ENCODE measurements at places on chromosomes 12 and 14.
A peak's percentile ranks its signal among the peaks of the same experiment; 100 is the strongest.

DNA sequence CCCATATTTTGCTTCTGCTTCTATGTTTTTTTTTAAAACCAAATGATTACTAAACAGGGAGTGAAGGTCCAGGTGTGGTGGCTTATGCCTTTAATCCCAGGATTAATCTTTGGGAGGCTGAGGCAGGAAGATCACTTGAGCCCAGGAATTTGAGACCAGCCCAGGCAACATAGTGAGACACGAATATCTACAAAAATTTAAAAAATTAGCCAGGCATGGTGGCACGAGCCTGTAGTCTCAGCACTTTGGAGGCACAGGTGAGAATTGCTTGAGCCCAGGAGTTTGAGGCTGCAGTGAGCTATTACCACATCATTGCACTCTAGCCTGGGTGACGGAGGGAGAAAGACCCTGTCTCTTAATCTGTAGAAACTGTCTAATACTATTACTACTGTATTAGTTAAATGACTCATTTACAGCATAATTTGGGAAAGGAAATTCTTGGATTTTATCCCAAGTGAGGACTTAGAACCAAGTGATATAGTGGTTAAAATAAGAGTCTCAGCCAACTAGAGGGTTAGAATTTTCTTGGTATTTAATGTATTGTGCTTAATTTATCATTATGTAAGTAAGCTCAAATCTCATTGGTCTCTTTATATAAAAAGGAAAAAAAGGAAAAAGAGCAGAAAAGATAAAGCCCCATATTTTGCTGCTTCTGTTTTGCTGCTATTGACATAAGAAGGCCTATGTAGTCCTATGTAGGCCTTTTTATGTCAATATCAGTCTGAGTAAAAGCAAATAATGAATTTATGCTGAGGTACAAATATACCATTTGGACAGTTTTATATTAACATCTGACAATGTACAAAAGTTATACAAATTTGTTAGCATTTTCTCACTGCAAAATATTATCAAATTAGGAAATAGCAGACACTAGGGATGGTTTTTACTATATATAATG, 163.4 kb downstream of the RAD51B start:
- DNase-seq = no peak

DNA sequence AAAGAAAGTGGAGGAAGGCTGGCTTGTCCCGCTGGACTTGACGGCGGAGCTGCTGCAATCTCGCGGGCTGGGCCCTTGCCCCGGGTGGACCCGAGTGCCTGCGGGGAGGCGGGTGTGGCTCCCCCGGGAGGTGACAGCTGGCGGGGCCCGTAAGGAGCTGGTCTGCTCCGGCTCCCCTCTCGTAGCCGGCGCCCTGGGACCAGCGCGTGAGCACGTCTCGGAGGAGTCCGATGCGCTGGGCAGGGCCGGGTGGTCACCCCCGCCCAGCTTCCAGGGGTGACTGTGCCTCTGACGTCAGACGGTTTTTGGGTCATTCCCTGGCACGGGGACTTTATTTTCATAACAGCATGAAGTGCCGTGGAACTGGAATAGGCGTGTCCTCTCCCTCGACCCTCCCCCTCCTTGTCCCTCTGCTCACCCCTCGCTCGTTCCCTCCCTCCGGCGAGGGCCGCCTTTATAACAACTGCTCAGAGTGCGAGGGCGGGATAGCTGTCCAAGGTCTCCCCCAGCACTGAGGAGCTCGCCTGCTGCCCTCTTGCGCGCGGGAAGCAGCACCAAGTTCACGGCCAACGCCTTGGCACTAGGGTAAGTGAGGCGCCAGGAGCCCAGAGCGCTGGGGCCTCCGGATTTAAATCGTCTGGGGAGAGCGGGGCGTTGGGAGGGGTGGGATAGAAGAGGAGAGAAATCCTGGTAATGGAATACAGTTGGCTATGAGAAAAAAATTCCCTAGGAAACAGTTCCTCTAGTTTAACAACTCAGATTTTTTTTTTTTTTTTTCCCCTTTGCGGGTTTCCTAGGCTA, at the start of gene GPRC5A:
Gene GPRC5A, plus strand, starts transcription at position 483 of the 801 bp plus-strand sequence. CDS start 16,688 bp downstream, outside the sequence.
- peak; percentile 29 for DNase-seq

DNA sequence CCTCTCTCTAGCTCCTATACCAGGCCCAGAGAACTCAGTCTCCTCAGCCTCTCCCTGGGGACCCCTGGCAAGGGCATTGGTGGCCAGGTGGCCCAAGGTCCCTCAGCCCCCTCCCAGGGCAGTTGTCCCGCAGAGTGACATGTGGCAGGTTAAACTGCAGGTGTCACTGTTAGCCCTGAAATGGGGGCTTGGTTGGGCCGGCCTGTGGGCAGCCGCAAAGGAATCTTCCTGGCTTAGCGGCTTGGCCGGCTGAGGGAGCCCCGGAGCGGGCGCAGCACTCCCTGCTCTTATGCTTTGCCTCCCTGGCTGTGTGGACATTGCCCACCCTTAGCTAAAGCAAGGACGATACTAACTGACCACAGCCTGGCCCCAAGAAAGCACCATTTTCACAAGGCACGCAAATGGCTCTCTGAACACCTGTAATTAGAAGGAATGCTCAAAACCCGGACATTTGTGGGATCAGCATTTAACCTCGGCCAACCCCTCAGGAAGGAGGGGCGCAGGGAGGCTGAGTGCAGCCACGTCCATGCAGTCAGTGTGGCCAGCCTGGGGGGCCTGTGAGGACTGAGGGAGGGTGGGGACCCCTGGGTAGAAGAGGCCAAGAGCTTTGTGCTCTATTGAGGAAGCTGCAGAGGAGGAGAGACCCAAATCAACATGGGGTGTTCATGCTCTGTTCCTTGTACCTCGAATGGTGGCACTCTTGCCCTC, 82.2 kb downstream of the PAPOLA start:
- peak; percentile 43 for DNase-seq

DNA sequence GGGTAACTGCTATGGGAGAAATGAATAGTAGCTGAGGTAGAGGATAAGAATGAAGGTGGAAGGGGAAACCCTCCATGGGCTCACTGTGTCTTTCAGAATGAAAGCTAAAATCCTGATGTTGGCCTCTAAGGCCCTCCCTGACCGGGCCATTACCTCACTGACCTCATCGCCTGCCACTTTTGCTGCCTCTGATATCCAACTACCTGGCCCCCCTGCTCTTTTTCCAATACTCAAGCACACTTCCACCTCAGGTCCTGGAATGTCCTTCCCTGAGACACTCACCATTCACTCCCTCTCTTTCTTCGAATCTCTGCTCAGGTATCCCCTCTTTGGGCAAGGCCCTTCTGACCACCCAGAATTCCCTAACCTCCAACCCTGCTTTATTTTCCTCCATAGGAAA, 1.4 kb upstream of the BATF start:
- DNase-seq = no peak

DNA sequence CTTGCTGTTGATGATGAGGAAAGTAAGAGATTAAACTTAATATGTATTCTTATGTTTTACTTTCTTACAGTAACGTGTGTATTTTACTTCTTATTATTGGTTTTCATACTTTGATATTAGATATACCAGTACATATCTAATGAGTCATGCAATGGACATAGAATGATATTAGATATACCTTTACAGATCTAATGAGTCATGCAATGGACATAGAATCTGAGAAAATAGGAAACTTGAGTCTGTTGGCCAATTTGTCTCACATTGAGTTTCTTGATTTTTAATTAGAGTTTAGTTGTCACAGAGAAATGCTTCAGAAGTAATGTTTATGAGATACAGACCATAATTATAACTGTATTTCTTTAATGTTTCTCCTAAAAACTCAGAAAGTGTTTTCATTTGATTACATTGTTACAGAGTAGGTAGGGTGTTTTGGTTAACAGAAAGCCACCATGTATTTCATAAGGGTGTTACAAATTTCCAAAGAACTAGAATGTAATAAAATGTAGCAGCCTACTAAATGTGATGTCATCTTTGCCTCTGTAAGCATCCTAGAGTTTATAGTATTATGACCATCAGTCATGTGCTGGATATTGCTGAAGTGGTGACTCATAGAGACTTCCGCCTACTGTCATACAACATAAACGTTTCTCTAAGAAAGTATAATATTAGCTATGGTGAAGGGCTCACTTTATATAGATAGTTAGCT, 3.0 kb downstream of the GAS2L3 start:
- DNase-seq = no peak

- no peak for DNase-seq
These were observed 90.8 kb downstream of the BCL11B start for GRCh38 chr14:99181241-99181640.

Data from activated CD4-positive, alpha-beta memory T cell treated with anti-CD3 and anti-CD28 coated beads, Interleukin-2, amount 10 ng/mL, durations not matched to agents 7 days and 5 days (primary cell).